Right renal cortex interstitium (tissue), 3 donors: ENCODE measurements at places on chromosomes 12 and 14.

GRCh38 chr12:31685801-31686200 lies 26.3 kb downstream of the ETFBKMT start:
- no peak for DNase-seq

DNA sequence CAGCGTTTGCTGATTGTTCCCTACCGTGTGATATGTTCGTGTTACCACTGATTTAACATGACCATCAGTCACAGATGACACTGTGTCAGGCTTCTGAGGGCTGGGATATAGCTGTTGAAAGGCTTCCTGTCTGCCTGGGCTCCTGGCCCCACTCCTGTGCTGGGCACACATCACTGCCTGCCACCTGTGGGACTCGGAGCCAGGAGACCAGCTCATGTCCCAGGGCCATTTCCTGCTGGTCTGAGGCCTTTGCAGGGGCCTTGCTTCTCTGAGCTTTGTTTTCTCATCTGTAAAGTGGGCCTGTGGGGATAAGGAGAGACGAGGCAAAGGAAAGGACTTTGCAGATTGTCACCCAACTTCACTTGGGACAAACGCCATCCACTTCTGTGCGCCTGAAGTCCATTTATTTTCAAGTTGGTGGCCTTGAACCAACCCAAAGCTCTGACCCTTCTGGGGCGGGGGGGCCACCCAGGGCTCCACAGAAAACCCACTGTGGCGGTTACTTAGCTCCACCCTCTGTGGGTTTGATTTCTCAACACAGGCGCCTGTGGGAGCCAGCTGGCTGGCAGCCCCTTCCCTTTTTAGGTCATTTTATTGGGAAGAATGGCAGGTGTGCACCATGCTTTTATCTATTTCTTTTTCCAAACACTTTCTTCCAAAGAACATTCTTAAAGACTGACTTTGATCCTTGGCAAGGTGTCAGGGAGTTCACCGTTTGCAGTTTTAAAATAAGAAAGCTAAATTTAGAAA lies 54.1 kb downstream of the BEGAIN start:
- no peak for DNase-seq

GRCh38 chr12:23458640-23459039 lies 490.8 kb downstream of the SOX5 start:
- no peak for DNase-seq

- DNase-seq = no peak
These were observed 346.9 kb upstream of the RGS6 start for GRCh38 chr14:71585361-71585760.

DNA sequence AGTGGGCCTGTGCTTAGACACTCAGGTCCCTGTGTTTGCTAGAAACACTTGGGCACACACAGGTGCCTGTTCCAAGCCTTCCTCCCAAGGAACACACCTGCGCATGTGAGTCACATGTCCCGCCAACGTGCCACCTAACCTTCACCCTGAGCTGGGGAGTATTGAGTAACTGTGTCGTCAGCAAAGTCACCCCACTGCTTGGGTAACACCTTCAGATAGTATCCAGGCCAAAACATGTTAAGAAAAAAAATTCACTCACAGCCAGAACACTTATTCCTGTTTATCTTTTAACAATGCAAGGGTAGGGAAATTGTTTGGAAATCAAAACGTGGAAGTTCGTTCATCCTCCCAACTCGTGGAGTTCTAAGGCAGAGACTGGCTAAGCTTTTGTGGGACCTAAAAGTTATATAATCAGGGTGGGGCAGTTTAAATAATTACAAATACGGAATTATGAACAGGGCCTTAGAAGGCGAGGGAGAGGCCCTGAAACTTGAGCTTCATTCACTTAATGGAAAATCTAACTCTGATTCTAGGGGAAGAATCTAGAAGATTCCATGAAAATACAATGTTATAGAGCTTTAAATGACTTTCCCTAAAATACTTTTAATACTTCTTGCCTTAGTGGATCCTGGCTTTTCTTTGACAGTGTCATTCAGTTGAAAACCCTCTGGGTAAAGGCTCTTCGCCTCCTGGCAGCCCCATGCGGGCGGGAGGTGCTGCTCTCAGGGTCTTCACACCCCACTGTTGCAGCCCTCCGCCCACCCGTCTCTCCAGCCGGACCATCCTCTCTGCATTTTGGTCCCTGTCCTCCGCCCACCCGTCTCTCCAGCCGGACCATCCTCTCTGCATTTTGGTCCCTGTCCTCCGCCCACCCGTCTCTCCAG lies 30.3 kb upstream of the ADIPOR2 start:
- DNase-seq = no peak

GRCh38 chr12:15829255-15829654 lies 40.1 kb upstream of the EPS8 start:
- no peak for DNase-seq

- DNase-seq = no peak
These were observed 834 bp downstream of the COCH start for GRCh38 chr14:30874999-30875787.

- DNase-seq = no peak
These were observed 2.8 kb downstream of the PTPN21 start for GRCh38 chr14:88551980-88552431.

DNA sequence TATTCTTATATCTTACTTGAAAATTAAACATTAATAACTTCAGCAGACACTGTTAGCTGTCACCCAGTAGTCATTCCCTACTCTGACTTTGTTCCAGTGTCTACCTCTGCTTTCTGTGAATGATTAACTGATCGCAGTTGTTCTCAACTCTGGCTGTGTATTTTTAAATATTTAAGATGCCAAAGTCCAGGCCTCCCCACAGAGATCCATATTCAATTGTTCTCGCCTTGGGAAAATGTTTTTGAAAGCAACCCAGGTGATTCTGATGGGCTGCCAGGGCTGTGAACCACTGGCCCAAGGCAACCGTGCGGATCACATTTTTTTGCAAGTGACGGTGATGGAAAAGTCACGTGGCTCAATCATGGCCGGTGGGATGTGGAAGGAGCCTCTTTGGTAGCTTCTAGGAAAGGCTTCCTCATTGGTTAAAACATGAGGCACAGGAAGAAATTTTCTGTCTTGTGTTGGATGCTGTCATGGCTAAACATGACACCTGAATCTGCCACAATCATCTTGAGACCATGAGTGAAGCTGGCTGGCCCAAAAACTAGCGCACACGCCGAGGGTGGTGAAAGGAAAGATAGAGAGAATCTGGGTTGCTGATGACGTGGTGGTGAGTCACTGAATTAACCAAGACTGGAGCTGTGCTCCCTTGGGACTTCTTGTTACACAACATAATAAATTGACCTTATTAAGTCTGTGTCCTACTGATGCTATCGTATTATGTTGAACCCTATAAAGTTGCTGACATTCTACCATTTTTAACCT lies 37.2 kb downstream of the RDH12 start:
- no peak for DNase-seq

GRCh38 chr12:79690142-79690637 lies 574 bp downstream of the PAWR start:
- DNase-seq = no peak

DNA sequence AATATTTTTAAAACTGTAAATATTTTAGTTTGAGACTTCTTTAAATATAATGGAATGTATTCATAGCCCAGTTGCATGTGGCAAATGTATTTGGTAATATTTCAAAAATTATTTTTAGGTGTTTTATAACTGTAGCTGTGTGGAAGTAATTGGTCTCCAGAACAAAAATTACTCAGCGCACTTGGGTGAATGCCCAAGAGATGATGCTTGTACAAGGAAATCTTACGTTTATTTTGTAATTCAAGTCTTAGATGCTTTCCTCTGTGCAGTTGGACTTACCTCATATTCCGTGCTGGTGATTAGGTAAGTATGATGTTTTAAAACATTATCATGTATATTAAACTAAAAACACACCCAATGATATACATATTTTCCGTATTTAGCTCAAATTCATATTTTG lies 76.7 kb upstream of the SLCO1B1 start:
- DNase-seq = no peak

DNA sequence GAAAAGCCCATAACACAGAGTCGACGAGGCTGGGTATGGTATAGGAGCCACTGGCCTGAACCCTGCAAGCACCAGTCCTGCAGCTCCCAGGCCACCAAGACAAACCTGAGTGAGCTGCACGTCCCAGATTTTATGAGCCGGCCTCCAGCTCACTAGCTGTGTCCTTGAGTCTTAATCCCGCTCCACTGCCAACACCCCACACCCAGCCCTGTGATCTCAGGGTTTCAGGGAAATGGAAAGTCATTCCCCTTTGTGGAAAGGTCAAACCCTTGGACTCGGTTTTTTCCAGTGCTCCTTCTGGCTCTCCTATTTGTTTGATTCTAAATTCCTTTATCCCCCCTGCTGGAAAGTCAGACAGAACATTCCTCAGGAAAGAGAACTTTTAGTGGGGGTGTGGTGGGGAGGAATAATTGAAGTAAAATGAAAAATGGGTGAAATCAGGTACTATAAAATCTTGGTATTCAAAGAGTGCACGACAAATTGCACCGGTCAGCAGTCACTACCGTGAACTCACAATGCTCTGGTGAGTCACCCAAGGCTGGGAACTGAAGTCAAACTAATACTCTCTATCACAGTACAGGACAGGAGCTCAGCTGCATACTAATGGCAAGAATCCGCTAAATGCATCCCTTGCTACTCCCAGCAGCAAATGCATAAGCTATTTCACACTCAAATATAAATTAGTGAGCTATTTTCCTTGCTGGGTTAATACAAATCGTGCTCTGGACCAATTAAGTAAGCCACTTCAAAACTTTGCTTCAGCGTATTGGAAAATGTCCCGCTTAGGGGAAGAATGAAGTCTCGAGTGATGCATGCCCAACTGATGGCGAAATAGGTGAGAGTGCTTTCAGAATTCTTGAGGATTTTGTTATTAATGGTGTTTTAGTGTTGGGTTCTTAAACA lies 9.0 kb downstream of the PITPNM2 start:
- DNase-seq = no peak

DNA sequence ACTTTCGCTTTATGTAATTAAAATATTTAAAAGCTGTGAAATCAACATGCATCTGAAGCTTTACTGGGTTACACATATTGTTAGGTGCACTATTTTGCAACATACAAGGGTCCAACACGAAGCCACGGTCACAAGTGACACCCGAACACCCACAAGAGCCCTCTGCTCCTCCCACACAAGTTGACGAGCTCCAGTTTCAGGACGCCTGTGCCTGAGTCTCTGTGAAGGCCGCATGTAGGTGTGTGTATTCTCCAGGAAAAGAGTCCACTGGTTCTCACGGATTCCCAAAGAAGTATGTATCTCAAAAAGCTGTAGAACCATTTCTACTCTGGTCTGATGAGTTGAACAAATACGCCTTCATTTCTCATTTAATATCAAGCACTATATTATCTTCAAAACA lies 12.0 kb downstream of the SLC15A4 start:
- DNase-seq = no peak

DNA sequence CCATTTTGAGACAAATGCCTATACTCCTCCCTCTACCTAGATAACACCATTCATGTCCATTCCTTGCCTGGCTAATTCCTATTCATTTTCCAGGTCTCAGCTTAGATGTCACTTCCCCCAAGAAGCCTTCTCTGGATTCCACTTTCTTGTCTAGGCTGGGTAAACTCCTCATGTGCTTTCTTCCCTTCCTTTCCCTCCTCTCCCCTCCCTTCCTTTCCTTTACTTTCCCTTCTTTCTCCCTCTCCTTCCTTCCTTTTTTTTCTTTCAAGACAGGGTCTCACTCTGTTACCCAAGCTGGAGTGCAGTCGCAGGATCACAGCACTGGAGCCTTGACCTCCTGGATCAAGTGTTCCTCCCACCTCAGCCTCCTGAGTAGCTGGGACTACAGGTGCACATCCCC lies 3.5 kb upstream of the UTP20 start:
- no peak for DNase-seq

GRCh38 chr12:88448337-88448915 lies 131.8 kb downstream of the KITLG start:
- no peak for DNase-seq

- DNase-seq = no peak
These were observed 49.2 kb downstream of the PSMA6 start for GRCh38 chr14:35341454-35341750.

DNA sequence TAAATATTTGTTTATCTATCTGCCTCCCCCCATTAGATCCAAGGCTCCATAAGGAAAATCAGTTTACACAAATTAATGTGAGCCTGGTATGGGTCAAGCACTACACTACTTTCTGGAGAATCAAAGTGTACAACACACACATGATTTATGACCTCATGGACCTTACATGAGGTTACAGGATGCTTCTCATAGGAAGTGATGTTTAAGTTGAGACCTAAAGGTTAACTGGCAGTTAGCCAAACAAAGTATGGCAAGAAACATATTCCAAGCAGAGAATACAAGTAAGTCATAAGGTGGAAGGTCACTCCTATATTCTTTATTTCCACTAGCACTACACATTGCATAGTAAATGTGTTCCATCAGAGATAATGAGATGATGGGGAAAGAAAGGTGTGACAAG lies 39.2 kb downstream of the OSBPL8 start:
- no peak for DNase-seq

- DNase-seq = no peak
These were observed 27.1 kb downstream of the DCP1B start for GRCh38 chr12:1977109-1977508.

DNA sequence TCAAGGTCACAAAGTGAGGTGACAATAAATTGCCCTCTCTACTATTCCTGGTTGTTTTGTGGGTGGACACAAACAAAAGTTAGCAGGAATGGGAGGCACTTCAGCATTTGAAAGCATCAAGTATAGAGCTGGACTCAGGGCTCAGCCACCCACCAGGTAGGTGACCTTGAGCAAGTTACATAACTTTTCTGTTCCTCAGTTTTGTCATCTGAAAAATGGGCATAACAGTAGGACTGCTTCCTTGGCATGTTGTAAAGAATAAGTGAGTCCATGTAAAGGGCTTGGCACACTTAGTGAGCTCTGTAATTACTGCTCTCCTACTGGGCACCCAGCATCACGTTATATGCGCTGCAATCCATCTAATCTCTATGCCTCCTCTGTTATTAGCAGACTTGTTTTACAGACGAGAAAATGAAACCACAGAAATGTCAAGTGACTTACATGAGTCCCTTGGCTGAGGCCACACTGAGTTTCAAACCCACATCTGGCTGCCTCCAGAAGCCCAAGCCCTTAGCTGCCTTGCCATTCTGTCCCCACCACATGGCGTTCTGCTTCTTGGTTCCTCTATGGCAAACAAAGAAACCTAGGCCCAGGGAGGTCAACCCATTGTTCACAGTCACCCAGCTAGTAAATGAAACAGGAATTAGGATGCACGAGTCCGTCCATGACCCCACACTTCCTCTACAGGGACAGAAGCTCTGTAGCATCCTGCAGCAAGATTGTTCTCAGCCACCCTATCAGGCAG lies 63.2 kb upstream of the SLC24A4 start:
- DNase-seq = no peak

- no peak for DNase-seq
These were observed 66.3 kb downstream of the ZNF664 start for GRCh38 chr12:124039276-124039675.

GRCh38 chr14:48504921-48505320 lies 829.5 kb upstream of the MDGA2 start:
- DNase-seq = no peak

DNA sequence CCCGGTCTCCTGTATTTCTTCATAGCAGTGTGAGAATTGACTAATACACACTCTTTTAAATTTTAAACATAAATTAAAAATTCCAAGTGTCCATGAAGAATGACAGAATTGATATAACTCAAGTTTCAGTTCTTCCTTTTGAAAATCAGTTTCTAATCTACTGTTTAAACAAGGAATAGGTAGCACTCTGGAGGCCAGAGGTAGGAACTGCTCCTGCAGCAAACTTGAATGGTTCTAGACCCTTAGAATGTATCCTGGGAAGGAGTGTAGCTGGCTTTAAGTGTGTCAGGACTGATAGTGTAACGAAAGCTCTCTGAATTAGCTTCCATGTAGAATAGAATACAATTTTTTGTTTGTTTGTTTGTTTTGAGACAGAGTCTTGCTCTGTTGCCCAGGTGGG lies 76.8 kb downstream of the AKAP6 start:
- no peak for DNase-seq

- DNase-seq = no peak
These were observed 57.2 kb downstream of the HMGA2 start for GRCh38 chr12:65881348-65881961.
